ENCODE measurements at places on chromosomes 16 and 17.

DNA sequence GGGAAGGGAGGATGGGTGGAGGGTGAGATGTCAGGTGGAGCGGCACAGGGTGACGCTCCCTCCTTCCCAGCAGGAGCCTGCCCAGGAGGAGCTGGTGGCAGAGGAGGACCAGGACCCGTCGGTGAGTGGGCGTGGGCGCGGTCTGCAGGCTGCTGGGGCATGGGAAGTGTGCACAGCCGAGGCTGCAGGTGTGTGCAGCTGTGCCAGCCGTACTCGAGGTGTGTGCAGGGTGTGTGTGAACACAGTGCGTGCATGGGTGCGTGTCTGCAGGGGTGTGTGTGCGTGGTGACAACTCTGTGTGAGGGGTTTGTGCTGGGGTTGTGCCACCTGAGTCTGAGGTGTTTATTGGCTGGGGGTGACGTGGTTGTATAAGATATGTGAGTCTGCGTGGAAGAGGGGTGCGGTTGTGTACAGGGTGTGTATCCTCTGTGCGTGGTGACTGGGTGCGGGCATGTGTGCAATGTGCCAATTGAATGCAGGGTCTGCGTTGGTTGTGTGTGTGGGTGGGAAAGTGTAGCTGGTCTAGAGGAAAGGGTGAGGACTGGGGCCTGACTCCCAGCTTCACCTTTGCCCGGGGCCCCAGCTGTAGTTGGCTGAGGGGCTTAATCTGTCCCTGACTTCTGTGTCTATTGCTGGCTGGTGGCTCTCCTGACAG is 670 bp downstream of the TNFSF12 start:
- no peak for DNase-seq

DNA sequence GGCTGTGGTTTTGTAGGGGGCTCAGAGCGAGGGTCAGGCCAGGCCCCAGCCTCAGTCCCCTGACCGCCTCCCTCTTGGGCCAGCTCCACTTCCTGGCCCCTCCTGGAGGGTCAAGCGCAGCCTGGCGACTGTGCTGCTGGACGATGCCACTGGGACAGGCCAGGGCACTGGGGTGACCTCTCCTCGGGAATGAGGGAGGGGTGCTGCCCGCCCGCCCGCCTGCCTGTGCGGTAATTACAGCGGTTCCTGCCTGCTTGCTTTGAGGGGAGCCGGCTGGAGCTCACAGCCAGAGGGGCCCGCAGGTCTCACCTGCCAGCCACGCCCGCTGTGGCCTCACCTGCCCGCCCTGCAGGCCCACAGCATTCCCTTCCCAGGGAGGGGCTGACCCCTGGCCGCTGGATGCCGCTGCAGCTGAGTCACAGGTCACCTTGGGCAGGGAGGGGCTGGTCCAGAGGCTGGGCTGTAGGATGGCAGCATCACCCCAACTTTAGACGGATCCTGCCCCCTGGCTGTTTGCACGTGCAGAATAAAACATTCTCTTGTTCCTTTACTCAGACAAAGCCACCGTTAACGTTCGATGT is 76.7 kb upstream of the CBX4 start:
- DNase-seq = peak; percentile 72

DNA sequence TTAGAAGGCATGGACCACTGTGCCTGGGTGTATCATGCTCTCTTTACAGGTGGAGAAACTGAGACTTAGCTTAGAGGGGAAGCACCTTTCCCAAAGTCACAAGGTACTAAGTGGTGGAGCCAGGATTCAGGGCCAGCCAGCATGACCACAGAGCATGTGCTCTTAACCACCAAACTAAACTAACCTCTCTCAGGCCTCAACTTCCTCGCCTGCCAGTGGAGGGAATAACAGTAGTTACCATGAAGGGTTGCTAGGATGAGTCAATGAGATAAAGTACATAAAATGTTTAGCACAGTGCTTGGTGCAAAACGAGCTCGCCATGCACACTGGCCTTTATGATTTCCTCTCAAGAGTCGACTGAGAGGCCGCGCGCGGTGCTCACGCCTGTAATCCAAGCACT is 6.4 kb upstream of the MYO1C start:
- DNase-seq = no peak

DNA sequence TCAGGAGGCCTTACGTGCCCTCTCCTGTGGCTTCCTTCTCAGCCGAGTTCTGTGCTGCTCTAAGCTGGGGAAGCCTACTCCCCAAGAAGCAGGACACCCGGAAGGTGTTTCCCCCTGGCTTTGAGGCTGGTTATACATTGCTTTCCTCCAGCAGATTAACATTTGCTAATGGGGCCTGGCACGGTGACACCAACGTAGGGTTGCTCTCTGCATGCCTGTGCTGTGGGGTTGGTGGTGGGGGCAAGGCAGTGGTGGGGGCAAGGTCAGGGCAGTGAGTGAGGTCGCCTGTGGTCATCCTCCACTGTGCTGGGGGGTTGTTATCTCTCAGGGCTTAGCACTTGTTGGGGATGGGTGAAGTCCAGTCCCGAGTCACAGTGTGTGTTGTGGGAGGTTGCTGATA is 4.2 kb downstream of the USP6 start:
- no peak for DNase-seq

- no peak for DNase-seq
Observed at GRCh38 chr17:66715745-66716156, 119.2 kb upstream of the CACNG5 start.

GRCh38 chr17:7880076-7880868 is 8.3 kb upstream of the CHD3 start:
- no peak for DNase-seq

GRCh38 chr17:59165933-59166342 is 10.4 kb downstream of the PRR11 start:
- peak; percentile 57 for DNase-seq

GRCh38 chr16:4138713-4139112 is 22.5 kb upstream of the ADCY9 start:
- no peak for DNase-seq

Measured in WTC11 (cell line).